Stimulated activated CD4-positive, alpha-beta T cell treated with anti-CD3 and anti-CD28 coated beads, Interleukin-2, amount 100 ng/mL, for 24 hours (primary cell): ENCODE measurements at places on chromosomes 12 and 14.

DNA sequence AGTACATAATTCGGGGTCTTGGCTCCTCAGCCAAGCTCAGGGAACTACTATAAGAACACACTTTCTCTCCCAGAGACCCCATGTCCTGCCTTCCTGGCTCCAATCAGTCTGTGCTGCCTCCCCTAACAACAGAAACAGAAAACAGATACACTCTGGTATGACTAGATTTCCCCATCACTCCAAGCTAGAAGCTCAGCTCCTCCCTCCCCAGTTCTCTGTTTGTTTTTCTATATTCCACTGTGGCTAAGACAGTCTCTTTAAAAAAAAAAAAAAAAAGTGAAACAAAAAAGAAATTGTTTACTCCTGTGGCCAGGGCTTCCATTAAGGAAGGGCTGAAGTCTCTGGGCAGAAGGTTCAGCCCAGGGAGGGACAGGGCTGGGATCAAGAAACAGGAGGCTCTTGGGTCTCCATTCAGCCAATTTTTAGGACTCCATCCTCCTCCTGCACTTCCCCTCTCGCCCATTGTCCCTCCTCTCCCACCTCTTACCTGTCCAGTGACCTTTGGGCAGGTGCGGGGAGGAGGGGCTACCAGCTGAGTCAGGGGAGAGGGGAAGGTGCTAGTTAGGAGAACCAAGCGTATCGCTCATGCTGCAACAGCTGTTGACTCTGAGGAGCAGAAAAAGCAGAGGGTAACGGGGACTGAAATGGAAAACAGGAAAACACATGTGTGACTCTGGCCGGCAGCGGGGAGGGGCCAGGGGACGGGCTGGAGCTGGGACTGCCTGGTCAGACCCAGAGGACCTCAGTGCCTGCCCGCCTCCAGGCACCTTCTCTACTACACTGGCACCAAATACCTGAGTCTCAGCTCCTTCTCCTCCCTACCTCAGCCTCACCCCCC is 4.1 kb upstream of the SLC7A7 start:
- no peak for DNase-seq

DNA sequence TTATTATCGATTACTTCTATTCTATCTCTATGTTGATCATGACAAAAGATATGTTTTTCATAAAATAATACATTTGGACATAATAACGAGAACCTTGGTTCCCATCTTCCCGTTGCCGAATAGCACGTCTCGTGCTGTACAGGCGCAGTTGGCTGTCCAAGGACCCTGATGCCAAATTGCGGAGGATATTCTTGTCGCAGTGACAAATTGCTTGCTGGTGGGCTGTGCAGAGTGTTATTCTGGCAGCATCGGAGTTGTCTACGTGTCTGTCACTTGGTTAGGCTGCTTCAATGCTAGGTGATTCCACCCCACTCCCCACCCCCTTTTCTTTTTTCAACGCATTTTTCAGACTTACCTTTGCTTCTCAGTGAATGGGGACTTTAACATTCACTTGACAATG is 546.8 kb downstream of the PRKD1 start:
- no peak for DNase-seq

- no peak for DNase-seq
These were observed 51.0 kb downstream of the SPPL3 start for GRCh38 chr12:120853188-120853587.

DNA sequence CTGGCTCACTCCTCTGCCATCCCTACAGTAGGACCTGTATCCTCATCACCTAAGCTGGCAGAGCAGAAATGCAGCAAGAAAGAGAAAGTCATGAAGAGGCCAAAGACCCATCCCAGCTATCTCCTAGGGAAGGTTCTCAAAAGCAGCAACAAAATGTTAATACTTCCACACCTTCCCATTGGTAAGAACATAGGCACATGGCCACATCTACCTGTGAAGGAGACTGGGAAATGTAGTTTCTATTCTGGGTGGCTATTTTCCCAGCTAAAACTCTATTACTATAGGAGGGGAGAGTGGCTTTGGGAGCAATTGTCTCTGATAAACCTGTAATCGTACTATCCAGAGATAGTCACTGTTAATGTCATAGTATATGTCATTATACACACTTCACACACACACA is 13.7 kb upstream of the EIF2B2 start:
- DNase-seq, result no peak

GRCh38 chr12:104108755-104109445 is 29.1 kb downstream of the NFYB start:
- peak; percentile 93 for DNase-seq

GRCh38 chr14:77133720-77134338 is 7.8 kb downstream of the ZDHHC22 start:
- peak; percentile 59 for DNase-seq

- no peak for DNase-seq
These were observed 203.1 kb upstream of the C14orf180 start for GRCh38 chr14:104376202-104377140.
